ENCODE measurements at places on chromosomes 7 and 10. TPM values are rescaled to one million over a fixed set of nuclear protein-coding genes. Genes with fewer than 3 reads are reported as not detected.

GRCh38 chr7:55260676-55261385 lies 104.3 kb upstream of the LANCL2 start:
- no peaks in the 10 kb centered on the region for H3K36me3 ChIP-seq
- H3K27me3 ChIP-seq, result peaks cover 18% of the 10 kb centered on the region
- no peak overlapping the region for H3K4me3 ChIP-seq

DNA sequence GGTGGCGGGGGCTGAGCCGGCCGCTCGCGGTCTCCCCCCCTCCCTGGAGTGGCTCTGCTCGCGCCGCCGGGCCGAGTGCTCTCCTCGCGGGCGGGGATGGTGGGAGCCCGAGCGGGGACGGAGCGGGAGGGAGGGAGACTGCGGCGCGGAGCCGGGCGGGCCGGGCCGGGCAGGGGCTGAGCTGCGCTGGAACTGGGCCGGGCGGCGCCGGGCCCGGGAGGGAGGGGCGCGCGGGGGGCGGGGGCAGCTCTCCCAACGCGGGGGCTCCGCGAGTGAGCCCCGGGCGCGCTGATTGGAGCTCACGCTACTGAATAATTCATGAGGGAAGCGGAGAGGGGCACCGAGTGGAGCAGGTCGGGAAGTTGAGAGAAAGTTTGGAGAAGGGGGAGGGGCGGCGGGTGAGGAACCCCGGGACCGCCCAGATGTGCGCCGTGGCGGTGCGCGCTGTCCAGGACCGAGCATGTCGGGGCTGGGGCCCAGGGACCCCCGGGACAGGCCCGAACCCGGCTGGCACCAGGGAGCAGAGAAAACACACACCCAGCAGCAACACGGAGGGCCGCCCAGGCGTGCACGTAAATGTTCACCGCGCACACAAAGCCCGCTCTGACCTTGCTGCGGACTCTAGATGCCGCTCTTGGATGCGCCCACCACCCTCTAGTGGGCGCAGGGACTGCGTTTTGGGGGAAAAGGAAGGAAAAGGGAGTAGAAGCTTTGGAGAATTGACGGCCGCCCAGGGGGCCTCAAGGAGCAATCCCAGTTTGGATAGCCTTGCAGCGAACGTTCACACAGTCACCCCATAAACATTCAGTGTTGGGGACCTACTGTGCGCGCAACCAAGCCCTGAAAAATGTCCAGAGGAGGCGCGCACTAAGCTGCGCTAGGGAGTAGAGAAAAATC lies at the start of gene EPHB4:
TSS of gene EPHB4 (minus strand) at position 194 of the 897 bp plus-strand sequence. CDS start 493 bp downstream, outside the sequence.
- H3K4me3 ChIP-seq, result peak within 1 kb of the TSS; percentile 90
- peak; percentile 88 for DNase-seq
- H3K36me3 ChIP-seq, result peaks cover 9% of the 10 kb centered on the region
- peaks cover 23% of the 10 kb centered on the region for H3K4me1 ChIP-seq
- H3K27me3 ChIP-seq, result no peaks in the 10 kb centered on the region

DNA sequence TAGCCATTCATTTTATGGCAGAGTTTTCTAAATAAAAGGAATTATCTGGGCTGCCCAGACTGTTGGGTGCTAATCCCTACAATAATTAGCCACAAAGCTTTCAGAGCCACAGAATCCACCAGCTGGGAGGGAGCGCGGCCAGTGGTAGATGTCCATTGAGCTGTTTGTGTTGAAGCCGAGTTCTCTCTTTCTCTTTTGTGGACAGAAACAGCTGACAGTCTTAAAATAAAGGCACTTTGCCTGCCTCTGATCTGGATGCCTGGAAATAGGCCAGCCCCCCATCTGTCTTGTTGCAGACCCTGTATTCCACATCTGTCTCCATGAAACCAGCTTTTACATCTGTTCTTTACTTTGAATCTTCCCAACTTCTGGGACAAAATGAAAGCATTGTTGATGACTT lies 66.1 kb downstream of the MTPN start:
- H3K4me1 ChIP-seq, result no peaks in the 10 kb centered on the region
- no peaks in the 10 kb centered on the region for H3K36me3 ChIP-seq
- no peak for DNase-seq
- no peaks in the 10 kb centered on the region for H3K27me3 ChIP-seq
- no peak overlapping the region for H3K4me3 ChIP-seq

- no peaks in the 10 kb centered on the region for H3K27me3 ChIP-seq
- H3K36me3 ChIP-seq, result no peaks in the 10 kb centered on the region
- H3K27ac ChIP-seq, result no peak overlapping the region
- H3K4me1 ChIP-seq, result no peaks in the 10 kb centered on the region
Observed at GRCh38 chr10:71666639-71667386, 52.8 kb downstream of the C10orf105 start.

DNA sequence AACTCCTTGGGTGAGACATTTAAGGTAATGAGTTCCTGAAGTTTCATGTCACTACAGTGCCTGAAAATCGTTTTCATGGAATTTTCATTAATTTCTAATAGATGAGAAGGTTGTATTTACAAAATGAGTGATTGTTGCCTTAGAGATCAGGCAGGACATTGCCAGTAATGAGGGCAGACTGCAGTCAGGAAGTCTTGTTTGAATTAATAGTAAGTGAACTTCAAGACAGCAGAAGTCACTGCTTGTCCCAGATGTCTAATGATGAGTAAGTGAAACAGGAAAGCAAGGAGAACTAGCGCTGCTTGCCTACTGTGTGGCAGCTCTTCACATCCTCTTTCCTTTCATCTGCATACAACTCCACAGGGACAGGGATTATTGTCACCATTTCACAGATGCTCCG lies 237.4 kb downstream of the BAMBI start:
- peaks cover 6% of the 10 kb centered on the region for H3K4me1 ChIP-seq
- peaks cover 2% of the 10 kb centered on the region for H3K27me3 ChIP-seq
- no peaks in the 10 kb centered on the region for H3K36me3 ChIP-seq
- DNase-seq, result no peak

DNA sequence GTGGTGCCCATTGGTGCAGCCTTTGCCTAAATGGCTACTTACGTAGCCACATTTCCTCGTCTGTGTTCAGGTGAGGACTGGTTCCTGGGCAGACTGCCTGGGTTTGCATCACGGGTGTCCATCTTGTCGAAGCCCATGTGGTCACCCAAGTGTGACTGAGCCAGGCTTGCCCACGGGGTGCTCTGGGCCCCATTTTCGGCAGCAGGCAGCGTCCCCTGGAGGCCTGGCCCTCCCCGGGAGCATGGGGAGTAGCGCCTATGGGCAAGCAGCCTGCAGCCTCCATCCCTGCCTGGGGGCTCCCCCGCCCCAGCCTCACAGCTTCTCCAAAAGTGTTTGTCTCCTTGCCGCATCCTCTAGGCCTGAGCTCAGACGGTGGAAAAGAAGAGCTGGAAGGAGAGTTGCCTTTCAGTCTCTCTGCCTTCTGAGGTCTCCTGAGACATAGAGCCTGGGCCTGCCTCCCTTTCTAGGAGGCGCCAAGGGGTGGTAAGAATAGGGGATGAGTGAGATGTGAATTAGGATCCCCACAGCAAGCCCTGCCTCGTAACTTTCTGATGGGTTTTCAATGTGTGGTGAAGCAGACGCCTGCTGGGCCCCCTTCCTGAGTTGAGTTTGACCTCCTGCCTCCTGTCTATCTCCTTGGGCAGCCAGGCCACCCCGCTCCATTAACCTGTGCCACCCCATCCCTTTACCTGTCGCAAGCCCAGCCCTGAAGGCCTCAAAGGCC lies 42.7 kb downstream of the HTRA1 start:
- peak overlapping the region; percentile 11 for H3K27ac ChIP-seq
- H3K36me3 ChIP-seq, result peaks cover 8% of the 10 kb centered on the region
- no peak for DNase-seq
- H3K27me3 ChIP-seq, result no peaks in the 10 kb centered on the region

DNA sequence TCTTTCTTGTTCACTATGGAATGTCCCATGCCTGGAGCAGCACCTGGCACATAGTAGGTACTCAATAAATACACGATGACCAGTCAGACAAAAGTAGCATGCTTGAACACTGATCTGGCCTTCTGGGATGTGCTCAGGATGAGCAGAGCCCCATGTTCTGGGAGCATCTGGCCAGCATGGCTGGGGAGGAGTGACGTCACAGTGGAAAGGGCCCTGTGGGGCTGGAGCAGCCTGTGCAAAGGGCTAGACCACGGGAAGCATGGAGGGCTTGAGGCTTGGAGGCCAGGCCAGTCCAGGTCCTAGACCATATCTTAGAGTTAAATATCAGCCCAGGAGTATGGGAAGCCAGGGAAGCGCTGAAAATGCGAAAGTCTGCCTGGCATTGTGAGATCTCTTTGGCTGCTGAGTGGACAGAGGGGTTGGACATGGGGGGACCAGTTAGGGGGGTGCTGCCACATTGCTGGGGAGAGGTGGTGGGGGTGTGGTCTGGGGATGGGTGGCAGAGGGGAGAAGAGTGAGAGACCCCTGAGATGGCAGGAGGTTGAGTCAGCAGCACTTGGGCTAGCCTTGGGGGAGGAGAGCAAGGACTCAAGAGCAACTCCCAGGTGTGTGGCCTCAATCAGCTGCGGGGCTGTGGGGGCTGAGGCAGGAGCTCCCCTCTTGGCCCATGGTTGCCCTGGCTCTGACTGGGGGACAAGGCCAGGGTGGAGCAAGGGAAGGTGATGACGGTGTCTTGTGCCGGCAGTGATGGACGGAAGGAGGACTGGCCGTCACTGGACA lies 34.9 kb downstream of the ZCCHC24 start:
- no peak overlapping the region for H3K4me3 ChIP-seq
- no peak for DNase-seq
- H3K36me3 ChIP-seq, result no peaks in the 10 kb centered on the region
- H3K27me3 ChIP-seq, result no peaks in the 10 kb centered on the region
- H3K4me1 ChIP-seq, result peaks cover 11% of the 10 kb centered on the region
- H3K27ac ChIP-seq, result no peak overlapping the region

GRCh38 chr10:86657396-86658011 lies 3.2 kb downstream of the OPN4 start:
- H3K4me3 ChIP-seq, result no peak overlapping the region
- no peak for DNase-seq
- no peak overlapping the region for H3K27ac ChIP-seq
- H3K27me3 ChIP-seq, result no peaks in the 10 kb centered on the region
- no peaks in the 10 kb centered on the region for H3K4me1 ChIP-seq

GRCh38 chr7:141992688-141993087 lies 3.0 kb upstream of the MGAM start:
- no peaks in the 10 kb centered on the region for H3K36me3 ChIP-seq
- H3K27ac ChIP-seq, result no peak overlapping the region
- H3K27me3 ChIP-seq, result no peaks in the 10 kb centered on the region
- H3K4me1 ChIP-seq, result no peaks in the 10 kb centered on the region
- no peak overlapping the region for H3K4me3 ChIP-seq
- DNase-seq, result no peak

DNA sequence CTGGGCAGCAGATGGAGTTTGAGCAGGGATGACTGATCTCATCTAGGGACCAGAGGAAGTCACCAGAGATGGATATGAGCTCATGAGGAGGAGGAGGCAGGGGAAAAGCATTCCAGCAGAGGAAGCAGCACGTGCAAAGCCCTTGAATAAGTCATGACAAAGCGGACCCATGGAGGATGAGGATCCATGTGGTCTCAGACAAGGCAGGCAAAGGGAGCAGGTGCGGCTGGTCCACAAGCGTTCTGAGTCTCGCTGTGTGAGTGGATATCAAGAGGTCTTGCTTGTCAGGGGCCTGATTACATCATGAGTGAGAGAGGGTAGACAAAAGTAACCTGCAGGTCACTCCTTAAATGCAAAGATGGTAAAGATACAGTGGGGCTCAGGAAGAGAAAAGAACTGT lies 307.6 kb downstream of the GRID1 start:
- no peaks in the 10 kb centered on the region for H3K36me3 ChIP-seq
- H3K27me3 ChIP-seq, result no peaks in the 10 kb centered on the region
- no peaks in the 10 kb centered on the region for H3K4me1 ChIP-seq
- no peak overlapping the region for H3K27ac ChIP-seq
- no peak overlapping the region for H3K4me3 ChIP-seq

DNA sequence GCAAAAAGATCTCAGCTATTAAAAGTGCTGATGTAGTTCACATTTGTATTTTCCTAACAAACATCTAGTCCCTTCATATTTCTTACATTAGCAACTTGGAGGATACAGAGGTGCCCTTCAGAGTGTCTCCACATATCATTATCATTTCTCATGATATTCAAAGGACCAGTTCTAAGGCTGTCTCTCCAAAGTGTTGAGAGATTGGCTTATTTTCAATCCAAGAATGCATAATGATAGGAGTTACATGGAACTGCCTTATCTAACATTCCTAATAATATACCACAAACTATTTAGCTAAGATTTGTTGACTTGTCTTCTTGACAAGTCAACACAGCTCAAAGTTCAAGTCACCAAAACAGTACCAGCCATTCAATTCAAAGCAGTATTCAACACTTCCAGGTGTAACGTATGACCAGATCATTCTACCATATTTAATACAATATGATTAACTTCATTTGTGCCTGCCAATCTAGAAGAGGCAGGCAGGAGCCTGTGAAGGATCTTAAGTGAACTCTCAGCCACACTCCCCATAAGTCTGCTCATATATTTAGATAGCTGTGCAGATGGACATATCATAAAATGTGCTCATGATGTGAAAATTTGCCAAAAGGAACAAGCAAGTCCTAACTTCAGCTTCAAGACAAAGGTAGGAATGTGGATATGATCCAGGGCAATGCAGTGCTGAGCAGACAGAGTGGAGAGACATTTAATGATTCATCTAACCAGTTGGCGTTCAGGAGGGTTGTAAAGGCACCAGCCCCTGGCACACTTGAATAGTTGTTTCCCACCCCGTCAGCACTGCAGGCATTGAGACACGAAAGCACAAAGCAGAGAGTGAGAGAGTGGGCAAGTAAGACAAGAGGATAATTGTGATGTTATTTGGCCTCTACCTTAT lies 108.3 kb downstream of the MTERF1 start:
- H3K27me3 ChIP-seq, result no peaks in the 10 kb centered on the region
- H3K4me3 ChIP-seq, result no peak overlapping the region
- H3K36me3 ChIP-seq, result no peaks in the 10 kb centered on the region
- H3K27ac ChIP-seq, result no peak overlapping the region
- no peak for DNase-seq

- H3K4me3 ChIP-seq, result no peak overlapping the region
- H3K27me3 ChIP-seq, result no peaks in the 10 kb centered on the region
- DNase-seq, result no peak
- H3K36me3 ChIP-seq, result no peaks in the 10 kb centered on the region
- peaks cover 19% of the 10 kb centered on the region for H3K4me1 ChIP-seq
- no peak overlapping the region for H3K27ac ChIP-seq
Observed at GRCh38 chr10:124698545-124699469, 45.4 kb downstream of the FAM53B start.

- no peak for DNase-seq
- no peaks in the 10 kb centered on the region for H3K36me3 ChIP-seq
- H3K4me3 ChIP-seq, result no peak overlapping the region
- no peak overlapping the region for H3K27ac ChIP-seq
Observed at GRCh38 chr10:118114992-118115391, 68.3 kb upstream of the RAB11FIP2 start.

Gene NUP205
- 44.3 TPM for polyA plus RNA-seq

Gene NKX2-3
- not detected for polyA plus RNA-seq

Gene CARD11
- polyA plus RNA-seq, result 20.4 TPM

Gene ARHGAP21
- 29.5 TPM for polyA plus RNA-seq
